ENCODE measurements at places on chromosomes 4 and X.

- no peak for DNase-seq
Measured at GRCh38 chrX:51047950-51048349, 137.4 kb downstream of the BMP15 start.

GRCh38 chr4:111434586-111434985 lies 710.7 kb upstream of the FAM241A start:
- peak; percentile 24 for DNase-seq

- DNase-seq: no peak
Measured at GRCh38 chrX:151780621-151781020, 46.1 kb downstream of the CNGA2 start.

- DNase-seq: no peak
Measured at GRCh38 chrX:28324321-28324721, 262.9 kb upstream of the IL1RAPL1 start.

GRCh38 chr4:87108142-87108546 lies 112.3 kb downstream of the KLHL8 start:
- peak; percentile 53 for DNase-seq

- no peak for DNase-seq
Measured at GRCh38 chrX:15616531-15616930, 15.8 kb upstream of the ACE2 start.

GRCh38 chrX:43978226-43978625 lies 5.0 kb upstream of the NDP start:
- DNase-seq: no peak

DNA sequence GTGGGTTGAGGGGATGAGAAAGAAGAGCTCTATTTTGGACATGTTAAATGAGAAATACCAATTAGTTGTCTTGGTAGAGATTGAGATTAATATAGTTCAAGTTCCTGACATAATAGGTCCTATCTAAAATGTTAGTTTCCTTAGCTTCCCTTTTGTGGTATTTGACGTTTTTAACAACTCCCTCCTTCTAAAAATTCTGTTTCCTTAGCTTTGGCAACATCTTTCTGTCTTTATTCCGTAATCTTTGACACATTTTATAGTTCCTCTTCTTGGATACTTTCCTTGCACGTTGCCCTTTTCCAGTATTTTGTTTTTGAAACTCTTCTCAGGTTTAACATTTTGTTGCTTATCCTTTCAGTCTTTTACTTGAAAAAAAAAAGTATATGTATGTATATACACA lies 36.9 kb downstream of the LAMTOR3 start:
- no peak for DNase-seq

GRCh38 chrX:72573158-72573511 lies 492 bp upstream of the HDAC8 start:
- DNase-seq: no peak

- no peak for DNase-seq
Measured at GRCh38 chr4:76993787-76994641, 44.5 kb downstream of the SEPTIN11 start.

DNA sequence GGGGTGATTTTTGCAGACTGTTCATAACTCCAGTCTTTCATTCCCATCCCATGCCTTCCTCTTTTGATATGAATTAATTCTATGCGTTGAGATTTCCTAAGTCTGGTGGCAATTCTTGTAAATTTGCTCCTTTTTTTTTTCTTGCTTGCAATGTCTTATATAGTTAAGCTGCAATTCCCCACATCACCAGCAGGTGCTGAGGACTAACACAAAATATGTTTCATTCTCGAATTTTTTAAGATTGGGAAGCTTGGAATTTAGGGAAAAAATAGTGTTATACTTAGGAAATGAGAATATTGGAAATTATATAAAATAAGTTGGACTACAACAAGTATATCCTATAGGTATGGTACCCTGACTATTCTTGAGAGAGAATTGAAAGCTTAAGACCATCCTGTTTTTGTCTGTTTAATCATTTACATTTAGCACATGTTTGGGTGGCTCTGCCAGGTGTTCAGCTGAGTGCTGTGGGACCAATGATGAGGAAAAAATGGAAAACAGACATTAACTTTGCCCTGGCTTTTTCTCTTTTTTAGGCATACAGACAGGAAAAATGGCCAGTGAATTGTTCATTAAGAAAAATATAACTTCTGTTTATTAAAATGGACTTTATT lies 30.2 kb downstream of the AFF2 start:
- DNase-seq: no peak

DNA sequence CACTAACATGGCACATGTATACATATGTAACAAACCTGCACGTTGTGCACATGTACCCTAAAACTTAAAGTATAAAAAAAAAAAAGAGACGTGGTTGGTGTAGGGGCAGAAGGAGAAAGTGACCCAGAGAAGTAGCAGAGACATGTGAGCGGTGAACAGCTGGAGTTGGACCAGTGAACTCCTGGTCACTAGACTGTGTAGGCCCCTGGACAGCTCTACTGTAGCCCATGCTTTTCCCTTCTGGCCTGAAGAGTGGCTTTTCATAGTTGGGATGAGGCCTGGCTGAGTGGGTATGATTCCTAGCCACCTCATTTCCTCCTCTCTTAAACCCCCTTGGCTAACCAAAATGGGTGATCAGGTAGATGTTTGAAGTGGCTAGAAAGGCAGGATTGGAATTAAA lies 16.4 kb downstream of the TSPAN7 start:
- no peak for DNase-seq

DNA sequence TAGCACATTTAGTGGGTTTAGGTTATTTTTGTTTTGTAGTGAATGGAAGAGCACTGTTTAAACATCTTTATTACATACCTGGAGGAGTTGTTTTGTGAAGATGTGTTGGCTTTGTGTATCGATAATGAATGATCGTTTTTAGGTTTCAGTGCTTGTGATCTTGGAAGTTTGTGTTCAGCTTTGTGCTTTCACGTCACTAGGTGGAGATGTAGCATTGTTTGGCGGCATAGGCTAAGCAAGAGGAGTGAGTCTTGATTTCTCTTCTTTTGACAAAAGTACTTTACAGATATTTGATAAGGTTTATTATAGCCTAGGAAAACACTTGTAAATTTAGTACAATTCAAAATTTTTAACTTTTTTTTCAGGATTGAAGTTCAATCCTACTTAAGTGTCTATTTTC lies 50.4 kb downstream of the PDK3 start:
- DNase-seq: no peak

DNA sequence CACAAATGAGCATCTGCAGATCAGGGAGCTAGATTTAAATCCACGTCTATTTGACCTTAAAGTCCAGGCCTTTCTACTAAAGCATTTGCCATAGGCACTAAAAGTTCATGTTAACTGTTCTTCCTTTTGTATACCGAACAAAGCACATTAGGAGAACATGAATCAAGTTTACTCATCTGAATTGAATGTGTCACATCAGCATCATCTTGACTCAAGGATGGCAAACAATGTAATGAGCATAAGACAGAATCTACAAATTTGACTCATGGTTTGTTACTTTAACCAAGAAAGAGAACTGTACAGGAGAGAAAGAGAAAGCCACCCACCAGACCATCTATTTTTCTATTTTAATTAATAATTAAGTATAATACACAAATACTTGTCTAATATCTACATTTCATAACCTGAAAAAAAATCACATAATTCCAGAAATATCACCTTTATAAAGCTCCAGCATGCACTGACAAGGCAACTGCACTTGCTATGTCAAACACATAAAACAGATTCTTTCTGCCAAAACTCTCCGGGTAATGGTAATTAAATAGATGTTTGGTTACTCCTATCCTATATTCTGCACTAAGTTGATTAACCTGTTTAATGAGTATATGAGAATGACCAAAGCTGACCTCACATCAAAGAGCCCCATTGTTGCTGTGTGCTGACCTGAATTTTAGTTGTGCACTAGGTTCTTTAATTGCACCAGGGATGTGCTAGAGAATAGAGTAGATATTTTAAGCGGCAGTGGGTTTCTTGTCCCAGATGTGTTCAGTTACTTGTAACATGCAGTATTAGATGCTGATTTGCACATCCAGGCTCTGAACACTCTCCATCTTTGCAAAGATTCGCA lies 42.5 kb upstream of the LEF1 start:
- no peak for DNase-seq

GRCh38 chrX:9312922-9313867 lies 151.7 kb upstream of the TBL1X start:
- DNase-seq: no peak

GRCh38 chr4:183297675-183298074 lies 22.4 kb downstream of the CLDN22 start:
- DNase-seq: no peak

- DNase-seq: no peak
Measured at GRCh38 chrX:142134533-142134932, 70.6 kb downstream of the MAGEC2 start.

DNA sequence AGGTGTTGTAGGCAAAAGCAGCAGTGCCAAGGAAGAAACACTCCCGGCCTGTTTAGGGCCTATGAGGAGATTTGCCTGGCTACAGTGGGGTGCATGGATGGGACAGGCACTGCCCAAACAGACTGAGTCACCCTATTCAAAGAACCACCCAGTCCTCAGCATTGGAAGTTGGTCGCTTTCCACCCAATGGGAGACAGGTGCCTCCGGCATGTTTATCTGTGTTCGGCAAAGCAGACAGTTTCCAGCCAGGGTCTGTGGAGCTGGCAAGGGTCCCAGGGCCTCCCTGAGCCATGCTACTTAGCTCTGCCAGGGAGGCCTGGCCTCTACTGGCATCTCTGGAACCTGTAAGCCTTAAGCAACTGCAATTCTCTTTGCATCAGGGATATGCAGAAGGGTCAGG lies 165.1 kb upstream of the ATP6AP2 start:
- DNase-seq: no peak

GRCh38 chr4:89427782-89428181 lies 120.2 kb upstream of the GPRIN3 start:
- DNase-seq: no peak

DNA sequence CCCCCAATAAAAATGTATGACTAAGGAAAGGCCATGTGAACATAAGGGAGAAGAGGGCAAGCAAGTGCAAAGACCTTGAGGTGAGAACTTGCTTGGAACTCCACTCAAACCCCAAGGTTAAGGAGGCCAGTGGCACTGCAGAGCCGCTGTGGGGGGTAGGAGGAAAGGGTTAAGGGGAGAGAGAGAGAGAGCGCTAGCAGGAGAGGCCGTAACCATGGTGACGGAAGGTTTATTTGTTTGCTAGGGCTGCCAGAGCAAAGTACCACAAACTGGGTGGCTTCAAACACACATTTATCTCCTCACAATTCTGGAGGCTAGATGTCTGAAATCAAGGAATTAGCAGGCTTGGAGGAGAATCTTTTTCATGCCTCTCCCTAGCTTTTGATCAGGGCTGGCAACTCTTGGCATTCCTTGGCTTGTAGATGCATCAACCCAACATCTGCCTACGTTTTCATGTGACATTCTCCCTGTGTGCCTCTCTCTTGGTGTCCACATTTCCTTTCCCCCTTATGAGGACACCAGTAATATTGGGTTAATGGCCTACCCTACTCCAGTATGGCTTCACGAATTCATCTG lies 35.2 kb downstream of the SMIM20 start:
- DNase-seq: no peak

DNA sequence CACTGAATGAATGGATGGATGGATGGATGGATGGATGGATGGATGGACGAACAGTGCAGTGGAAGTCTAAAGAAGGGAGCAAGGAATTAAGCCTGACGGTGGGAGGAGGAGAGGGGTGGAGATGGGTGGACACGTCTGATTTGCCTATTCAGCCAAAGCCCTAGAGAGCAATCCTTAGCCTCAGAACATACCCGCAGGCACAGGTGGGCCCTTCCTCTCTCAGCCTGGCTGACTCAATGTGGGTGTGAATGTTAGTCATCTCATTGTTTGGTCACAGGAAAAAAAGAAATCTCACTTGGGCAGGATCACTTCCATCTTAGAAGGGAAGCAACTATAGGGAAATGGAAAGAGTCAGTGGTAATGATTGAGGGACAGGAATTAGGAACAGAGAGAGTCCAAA lies 165.9 kb downstream of the PJA1 start:
- DNase-seq: no peak

DNA sequence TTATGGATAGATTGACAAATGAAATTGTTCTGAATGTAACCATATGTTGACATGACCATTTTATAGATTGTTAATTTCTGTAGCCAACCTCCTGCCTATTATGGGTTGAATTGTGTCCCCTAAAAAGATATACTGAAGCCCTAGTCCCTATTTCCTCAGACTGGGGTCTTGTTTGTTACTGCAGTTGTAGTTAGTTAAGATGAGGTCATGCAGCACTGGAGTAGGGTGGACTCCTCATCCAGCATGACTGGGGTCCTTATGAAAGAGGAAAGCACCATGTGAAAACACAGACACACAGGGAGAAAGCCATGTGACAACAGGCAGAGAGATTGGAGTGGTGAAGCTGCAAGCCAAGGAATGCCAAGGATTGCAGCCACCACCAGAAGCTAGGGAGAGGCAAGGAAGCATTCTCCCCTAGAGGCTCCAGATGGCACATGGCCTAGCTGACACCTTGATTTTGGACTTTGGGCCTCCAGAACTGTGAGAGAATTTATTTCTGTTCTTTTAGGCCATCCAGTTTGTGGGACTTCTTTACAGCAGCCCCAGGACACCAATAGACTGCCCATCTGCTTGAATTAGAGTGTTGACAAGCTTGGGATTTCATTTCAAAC lies 14.0 kb downstream of the MTM1 start:
- DNase-seq: no peak

DNA sequence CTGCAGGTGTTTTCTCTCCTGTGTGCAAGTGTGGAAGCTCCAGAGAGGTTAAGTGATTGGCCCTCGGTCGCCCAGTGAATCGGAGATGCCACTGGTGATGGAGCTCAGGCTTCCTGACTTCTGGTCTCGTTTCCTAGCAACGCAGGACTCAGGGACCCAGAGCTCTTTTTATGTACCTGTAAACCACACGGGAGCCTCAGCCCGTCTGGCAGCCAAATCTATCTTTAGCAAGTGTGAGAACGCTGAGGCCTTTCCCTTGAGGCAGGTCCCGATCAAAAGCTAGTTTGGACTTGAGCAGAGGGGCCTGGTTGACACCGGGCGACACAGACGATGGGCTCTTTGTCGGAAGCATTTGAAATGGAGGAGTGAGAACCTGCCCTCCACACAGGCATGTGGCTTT lies 116.8 kb downstream of the SORCS2 start:
- no peak for DNase-seq

- DNase-seq: no peak
Measured at GRCh38 chr4:82525307-82525911, 36.4 kb downstream of the TMEM150C start.

- no peak for DNase-seq
Measured at GRCh38 chr4:17535242-17535641, 20.3 kb downstream of the CLRN2 start.

DNA sequence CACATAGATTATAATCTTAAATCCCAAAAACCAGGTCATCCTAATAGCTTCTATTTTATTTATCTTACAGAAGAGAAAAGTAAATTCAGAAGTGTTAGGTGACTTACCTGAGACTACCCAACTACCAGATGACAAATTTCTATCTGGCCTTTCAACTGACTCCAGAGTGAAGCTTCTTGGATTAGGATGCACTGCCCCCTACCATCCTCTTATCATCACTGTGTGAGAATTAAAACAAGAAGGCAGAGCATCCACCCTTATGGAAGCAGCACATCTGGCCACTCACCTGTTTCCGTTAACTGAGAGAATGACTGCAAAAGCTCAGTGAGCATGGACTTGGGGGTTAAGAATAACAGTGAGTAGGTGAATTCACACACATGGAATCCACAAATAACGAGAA lies 502.6 kb upstream of the TECRL start:
- DNase-seq: no peak
